Choroid plexus epithelial cell (primary cell): ENCODE measurements at places on chromosomes 2 and 18.

DNA sequence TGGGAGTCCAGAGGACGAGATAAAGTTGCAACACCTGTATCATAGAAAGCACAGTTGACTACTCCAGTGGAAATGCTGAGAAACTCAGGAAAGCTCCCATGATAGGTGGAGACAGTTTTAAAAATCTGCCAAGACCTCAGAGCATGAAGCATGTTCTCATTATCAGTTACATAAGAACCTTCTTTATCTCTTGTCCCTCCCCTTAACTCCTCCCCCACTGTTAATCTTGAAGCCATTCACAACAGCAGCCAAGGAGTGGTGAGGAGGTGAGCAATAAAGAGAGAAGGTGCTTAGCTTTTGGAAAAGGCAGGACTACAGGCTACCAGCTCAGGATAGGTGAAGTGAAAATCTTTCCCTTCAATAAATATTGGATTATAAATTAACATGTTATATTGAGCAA is 657.9 kb downstream of the NYAP2 start:
- no peak for DNase-seq

GRCh38 chr2:204024503-204024902 is 87.9 kb downstream of the ICOS start:
- peak; percentile 65 for DNase-seq

DNA sequence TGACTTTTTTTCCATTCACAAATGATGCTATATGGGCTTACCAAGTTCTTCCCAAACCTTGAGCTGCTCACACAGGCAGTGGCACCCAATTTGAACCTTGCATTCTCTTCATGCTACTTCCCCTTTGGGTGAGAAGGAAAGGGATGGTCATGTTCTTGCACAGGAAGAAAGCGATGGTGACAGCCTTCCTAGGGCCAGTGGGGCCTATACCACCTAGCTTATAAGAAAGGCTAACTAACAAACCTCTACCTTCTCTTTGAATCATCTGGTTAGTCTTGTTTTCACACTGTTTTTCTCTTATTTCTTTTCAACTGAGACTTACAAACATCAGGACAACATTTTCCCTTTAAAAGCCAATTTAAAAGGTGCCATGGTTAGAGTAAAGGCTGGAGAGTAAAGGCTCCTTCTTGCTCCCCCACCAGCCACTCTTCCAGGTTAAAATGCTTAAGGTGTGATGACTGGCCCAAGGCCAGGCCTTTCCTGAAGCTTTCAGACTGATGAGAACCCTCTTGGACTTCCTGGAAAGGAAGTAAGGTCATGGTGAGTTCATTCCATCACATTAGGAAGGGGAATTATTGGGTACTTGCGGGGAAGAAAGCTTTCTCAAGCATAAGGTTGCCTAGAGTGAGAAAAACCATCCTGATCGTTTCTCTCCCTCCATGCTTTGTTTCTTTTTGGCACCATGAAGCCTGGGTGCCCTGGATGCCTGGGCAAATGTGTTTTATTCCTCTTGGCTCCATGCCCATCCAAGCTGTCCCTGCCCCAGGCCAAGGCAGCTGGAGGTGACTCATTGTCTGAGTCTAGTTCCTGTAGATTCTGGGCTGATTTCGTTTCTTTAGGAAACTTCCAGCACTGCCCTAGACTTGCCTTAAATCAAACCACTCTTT is 41.4 kb upstream of the ITGB6 start:
- DNase-seq = peak; percentile 80

- DNase-seq = no peak
These were observed 391.3 kb upstream of the CELF4 start for GRCh38 chr18:37956902-37957301.

GRCh38 chr18:64245126-64245861 is 96.4 kb upstream of the LINC00305 start:
- DNase-seq = no peak

DNA sequence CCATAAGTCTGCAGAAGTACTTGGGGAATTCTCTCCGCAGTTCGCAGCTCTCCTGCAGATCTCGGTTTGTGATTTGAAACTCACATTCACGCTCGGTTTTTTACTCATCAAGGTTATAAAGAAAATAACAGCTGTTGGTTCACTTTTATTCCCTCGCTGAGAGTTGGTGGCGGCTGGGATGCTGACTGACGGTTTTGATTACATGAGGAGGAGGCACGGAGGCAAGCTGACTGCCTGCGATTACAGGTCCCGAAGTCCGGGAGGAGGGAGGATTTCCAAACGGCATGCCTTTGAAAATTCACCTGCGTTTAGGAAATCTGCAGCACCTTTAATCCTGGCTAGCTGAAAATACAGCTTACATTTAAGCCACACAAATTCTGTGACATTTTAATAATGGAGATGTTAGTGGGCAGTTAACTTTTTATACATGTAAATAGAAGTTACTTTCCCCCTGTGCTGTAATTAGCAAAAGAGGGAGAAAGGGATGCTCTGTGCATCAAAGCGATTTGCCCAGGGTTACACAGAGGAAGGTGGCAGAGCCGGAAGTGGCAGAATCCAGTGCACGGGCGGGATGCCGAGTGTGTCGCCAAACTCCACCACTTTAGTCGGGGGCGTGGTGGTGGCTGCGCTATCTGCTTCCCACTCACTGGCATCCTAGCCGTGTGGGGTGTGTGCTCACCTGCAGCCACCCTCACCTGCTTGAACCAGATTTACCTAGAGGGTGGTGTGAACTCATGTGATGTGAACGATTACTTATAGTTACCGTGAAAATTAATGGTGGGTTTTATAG is 14.7 kb downstream of the AGAP1 start:
- no peak for DNase-seq

DNA sequence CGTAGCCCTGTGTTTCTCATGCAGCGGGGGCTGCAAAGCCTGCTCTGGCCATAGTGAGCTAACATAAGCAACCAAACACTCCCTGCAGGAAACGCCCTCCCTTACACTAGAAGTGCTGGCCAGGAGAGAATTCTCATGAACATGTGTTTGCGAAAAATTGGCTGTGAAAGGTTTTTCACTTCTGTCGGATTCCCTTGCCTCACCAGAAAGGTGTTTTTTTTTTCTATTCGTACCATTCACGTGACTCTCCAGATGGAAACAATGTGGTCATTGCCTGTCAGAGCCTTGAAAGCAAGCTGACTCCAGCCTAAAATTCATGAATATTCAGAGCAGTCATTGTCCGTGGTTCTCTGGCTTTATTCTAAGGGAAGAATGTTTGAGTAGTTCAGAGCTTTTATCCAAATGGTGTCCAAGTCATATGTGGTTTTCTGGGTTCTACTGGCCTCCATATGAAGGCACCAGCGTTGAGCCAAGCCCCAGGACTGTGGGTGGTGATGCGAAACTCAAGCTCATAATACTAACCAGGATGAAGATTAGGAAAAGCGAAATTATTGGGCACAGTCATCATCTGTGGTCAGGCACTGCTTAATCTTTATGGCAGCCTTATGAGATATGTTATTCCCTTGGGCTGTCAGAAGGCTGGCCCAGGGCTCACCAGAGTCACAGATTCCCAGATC is 236.4 kb downstream of the ALPK2 start:
- peak; percentile 79 for DNase-seq

GRCh38 chr2:202510911-202511310 is 123.9 kb upstream of the FAM117B start:
- peak; percentile 49 for DNase-seq

GRCh38 chr18:63604791-63605567 is 17.8 kb downstream of the SERPINB13 start:
- no peak for DNase-seq

DNA sequence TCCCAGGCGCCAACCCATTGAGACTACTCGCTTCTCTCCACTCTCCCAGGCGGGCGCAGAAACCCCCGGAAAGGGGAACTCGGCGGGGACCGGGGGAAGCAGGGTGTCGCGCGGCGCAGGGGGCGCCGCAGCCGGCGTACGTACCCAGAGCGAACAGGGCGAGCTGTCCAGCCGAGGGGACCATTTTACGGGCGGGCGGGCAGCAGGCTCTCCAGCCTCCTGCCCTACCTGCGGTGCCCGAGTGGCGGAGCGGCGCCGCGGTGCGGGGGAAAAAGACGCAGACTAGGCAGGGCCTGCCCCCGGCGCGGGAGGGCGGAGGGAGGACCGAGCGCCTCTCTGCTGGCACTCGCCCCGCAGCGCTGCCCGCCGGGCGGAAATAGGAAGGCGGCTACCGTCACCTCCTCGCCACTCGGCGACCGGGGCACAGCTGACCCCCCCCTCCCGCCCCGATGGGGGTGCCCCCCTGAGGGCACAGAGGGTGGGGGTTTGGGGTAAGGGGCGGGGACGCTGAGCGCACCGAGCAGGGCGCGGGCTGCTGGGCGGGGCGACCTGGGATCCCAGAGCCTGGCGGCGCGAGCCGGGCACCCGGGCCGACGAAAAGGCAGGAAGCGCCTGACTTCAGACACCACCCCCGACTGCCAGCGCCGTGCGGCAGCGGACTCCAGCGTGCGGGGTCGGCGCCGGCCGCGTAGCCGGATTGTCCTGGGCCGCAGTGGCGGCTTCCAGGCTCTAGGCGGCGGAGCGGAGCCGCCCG is at the start of gene TGFA:
TSS of gene TGFA (minus strand) at position 243 of the 754 bp plus-strand sequence. CDS start at position 184, 59 bp downstream.
- peak; percentile 18 for DNase-seq

DNA sequence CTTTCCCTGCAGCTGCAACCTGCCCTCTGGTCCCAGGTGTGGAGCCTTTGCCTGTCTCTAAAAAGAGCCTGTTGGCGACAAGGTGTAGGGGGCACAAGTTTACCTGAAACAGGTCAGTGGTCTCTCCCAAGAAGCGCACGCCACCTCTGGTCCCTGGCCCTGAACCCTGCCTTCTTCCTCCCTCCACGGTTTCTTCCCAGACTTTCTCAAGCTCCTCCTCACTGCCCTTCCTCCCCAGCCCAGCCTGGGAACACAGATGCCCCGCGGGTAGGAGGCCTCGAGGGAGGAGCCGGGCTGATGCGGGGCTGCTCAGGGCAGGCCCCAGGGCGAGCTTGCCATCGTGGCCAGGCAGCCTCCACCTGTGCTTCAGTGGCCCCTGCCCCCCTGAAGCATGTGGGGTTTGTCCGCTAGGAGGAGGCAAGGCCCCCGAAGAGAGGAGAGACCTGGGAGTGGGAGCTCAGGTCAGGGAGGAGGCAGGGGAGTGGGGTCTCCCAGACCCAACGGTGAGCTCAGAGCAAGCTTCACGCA is 89.5 kb downstream of the SMAD7 start:
- no peak for DNase-seq

DNA sequence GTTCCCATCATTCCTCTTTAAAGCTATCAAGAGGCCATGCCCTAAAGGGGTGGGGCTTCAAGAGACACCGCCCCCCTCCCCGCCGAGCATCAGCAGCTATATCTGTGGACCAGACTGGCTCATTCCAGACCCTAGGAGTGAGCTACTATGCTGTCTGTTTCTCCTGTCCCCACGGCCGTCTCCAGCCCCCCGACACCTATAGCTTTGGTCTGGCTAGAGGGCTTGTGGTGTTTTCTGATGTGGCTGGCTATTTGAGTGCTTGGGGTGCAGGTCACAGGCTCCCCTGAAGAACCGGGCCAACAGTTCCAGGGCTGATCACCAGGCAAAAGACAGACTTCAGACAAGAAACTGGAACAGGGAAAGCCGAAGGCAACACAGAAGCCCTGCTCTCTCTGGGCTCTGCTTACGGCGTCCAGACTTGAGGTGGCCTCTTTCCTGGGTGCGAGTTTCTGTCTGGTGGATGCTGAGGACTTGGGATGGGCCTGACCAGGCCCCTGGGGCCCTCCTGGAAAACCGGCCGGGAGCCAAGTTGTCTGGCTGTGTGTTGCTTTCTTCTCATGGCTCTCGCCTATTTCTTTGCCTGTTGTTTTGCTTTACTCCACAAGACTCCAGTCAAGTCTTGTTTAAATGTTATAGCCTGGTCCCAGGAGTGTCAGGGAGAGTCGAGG is 83.6 kb downstream of the KLHL29 start:
- no peak for DNase-seq

DNA sequence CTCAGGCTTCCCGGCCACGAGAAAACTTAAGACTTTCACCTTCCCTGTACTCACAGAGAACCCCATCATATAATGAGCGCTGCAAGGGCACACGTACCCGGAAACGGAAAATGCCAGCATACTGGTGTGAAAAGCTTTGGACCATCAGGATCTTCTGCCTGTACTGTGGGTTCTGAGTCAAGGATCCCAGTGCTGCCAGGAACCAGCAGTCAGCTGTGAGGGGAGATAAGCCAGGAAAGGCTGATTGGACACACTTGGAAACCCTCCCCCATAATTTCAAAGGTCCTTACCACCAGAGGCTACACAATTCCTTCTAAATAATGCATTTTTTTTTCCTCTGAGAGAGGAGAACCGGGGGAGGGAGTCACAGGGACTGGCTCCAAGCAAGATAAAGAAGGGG is 31.4 kb downstream of the CAPN13 start:
- DNase-seq = no peak

DNA sequence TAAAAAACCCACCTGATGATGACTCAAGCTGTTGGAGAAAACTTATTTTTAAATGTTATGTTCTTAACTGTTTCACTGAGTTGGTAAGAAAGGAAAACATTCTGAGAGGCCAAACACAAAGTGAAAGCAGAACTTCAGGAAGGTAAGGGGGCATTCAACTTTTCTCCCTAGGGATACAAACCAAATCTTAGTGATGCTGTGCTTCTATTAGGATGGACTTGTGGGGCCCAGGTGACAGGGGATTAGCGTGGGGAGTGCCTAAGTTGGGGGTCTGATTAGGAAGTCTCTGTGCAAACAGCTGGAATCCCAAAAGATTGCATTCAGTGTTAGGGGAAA is 18.5 kb downstream of the PDCL3 start:
- DNase-seq = no peak

DNA sequence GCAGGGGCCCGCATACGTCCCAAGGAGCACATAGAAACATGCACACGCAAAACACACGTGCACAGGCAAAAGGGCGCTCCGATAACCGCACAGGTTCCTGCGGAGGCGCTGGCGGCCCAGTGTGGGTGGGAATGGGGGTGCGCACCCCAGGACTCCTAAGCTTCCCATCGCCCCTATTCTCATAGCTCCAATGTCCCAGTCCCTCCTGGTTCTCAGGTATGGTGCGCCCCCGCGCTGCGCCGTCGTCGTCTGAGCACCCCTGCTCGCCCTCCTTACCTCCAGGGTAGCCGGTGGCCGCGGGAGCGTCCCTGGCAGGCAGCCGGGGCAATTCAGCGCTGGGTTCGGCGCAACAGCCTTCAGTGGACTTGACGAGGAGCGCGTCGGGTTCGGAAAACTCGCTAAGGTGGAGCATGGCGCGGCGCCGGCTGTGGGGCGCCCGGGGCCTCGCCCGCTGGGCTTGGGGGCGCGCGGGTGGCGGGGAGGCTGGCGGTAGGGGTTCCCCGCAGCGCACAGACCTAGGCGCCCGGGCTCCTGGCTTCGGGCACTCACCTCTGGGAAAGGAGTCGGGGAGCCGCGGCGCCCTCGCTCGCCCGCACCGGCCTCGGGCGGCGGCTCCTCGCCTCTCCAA is 328 bp downstream of the EGR4 start:
- no peak for DNase-seq
